ENCODE measurements at places on chromosomes 16 and 17.

GRCh38 chr17:40515011-40515410 lies 13.6 kb upstream of the TNS4 start:
- DNase-seq, result no peak

GRCh38 chr16:28603381-28604185 lies 6.3 kb downstream of the SULT1A1 start:
- DNase-seq, result no peak

- DNase-seq, result no peak
Observed at GRCh38 chr16:48905632-48906505, 295.9 kb upstream of the N4BP1 start.

GRCh38 chr17:81261582-81262336 lies 22.6 kb downstream of the NDUFAF8 start:
- DNase-seq, result no peak

DNA sequence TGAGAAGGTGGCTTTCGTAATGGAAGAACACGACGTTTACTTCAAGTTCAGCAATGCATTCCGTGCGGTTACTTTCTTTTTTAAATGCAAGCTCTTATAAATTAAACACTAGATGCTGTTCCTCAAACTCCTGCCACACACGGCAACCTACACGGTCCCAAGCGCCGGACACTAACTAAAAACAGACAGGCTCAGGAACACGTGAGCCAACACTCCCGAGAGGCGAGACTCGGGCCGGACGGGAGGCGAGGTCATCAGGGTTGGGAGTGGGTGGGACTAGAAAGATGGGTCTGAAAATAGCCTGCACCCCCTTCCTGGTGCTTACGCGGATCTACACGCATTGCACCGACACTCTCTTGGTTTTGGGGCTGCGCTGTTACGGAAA lies 6.4 kb downstream of the CLCN7 start:
- no peak for DNase-seq

Measured in T-helper 2 cell (primary cell).